ENCODE measurements at places on chromosomes 11 and 22.
A peak's percentile ranks its signal among the peaks of the same experiment; 100 is the strongest.

DNA sequence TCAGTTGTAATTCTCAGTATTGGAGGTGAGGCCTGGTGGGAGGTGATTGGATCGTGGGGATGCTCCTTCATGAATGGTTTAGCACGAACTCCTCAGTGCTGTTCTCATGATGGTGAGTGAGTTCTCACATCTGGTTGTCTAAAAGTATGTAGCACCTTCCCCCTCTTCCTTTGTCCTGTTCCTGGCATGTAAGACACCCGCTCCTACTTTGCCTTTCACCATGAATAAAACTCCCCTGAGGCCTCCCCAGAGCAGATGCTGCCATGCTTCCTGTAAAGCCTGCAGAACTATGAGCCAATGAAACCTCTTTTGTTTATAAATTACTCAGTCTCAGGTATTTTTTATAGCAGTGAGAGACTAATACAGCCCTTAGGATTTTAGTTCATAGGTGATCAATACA is 191.5 kb downstream of the MAML2 start:
- no peak for DNase-seq

DNA sequence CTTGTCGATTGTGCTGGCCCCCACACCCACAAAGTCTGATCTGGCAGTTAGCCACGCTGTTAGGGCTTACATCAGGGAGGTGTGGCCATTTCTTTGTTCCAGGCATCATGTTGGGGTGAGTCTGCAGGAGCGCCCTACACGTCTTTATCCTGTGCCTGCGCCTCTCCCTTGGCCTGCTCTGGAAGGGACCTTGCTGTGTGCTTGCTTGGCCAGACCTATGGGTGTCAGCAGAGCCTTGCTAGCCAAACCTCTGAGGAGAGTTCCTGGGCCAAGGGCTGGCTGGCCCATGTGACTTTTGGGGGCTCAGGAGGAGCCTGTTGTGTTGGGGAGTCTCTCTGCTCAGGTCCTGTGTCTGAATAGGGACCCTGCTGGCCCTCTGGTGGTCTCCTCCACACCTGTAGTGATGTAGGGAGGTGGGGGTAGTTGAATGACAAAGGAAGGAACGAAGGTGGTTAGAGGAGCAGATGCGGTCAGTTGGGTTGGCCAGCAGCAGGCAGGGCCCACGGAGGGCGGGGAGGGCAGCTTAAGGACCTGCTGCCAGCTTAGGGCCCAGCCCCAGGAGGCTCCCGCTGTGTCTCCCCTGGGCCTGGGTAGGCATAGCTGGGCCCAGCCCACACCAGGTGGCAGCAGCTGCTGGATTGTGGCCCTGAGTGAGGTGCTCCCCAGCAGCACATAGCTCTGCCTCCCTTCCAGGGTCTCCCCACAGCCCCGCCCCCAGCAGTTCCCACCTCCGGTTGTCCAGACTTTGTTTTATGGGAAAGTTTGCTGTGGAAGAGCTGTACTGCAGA is 7.9 kb downstream of the PPIL2 start:
- DNase-seq = no peak

GRCh38 chr11:61008971-61009370 is 37.5 kb downstream of the CD6 start:
- no peak for DNase-seq

GRCh38 chr11:35781861-35782470 is 119.4 kb downstream of the TRIM44 start:
- no peak for DNase-seq

- DNase-seq = no peak
Observed at GRCh38 chr11:12705874-12706273, 31.7 kb downstream of the TEAD1 start.

GRCh38 chr11:64088162-64089026 is 52.7 kb downstream of the FLRT1 start:
- DNase-seq = no peak

DNA sequence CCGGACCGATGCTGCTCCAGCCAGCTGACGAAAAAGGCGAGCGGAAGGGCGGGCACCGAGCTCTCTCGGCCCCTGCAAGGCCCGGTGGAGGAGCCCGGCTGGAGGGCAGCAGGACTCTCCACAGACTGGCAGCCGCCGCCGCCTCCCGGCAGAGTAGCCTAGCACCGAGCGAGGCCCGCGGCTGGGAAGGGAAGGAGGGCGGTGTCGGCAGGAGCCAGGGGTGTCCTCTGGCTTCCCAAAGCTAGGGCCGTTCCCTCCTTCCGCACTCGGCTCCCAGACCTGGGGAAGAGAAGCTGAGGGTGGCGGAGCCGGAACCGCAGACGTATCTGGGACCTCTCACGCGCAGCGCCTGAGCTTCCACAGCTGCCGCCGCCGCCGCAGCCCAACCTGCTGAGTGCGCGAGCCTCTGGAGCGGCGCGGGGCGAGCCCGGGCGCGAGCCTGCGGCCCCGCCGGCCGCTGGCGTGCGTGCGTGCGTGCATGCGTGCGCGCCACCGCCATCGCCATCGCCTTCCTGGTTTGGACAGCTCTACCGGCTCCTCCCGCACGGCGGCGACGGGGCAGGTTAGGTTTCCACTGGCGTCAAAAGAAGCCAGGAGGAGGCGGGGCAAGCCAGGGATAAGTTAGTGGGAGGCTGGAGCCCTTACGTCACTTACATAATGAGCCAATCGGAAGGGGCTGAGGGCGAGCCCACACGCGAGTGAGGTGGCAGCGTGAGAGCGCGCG is at the start of gene RAB6A:
Gene RAB6A (minus strand): TSS at position 396 of the 724 bp plus-strand sequence. CDS start 439 bp downstream, outside the sequence.
- peak; percentile 99 for DNase-seq

DNA sequence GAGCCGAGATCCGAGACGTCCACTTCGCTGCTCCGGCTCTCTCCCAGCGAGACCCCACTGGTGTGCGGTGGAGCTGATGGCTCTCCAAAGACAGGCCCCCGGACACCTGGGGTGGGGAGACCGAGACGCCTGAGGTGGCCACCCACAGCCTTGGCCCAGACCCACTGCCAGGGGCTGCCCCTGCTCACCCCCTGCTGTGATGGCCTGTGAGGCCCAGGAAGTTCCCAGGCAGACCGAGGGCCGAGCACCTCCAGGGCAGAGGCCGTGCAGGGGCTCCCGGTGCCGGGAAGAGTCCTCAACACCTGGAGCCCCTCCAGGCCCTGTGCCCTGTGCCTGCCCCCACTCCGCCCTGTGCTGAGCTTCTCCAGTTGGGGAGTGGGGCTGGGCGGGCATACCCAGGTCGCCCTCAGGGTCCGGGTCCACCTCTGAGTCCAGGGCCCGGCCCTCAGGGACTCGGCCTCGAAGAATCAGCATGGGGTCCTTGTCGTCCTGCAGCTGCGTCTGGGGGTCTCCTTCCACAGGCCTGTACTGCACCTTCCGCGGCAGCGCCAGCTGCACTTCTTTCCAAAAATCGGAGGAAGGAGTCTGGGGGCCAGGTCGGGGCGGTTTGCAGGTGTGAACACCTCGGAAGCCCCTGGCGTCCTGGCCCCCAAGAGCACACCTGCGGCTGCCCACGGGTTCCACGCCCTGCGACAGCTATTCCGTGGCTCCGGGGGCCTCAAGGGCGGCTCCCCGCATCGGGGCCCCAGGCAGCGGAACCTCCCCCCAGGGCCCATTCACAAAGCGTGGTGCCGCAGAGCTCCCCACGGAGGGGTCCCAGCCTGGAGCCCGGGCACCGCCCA is 8.6 kb downstream of the SIGIRR start:
- no peak for DNase-seq

DNA sequence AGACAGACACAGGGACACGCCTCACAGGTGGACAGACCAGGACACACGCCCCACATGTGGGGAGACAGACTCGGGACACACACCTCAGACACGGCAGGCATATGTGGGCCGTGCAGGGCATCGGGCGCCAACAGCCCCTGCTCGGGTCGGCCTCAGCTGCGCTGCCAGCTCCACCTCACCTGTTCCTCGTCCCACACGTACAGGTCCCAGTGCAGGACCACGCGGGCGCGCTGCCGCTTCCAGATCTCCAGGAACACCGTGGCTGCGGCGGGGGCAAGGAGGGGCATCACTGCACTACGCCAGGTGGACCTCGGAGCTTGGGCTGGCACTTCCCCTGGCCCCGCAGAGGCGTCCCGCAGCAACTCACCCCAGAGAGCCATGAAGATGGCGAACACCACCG is 12.4 kb downstream of the ANO9 start:
- no peak for DNase-seq

Measured in DMS153 (cell line).